ENCODE measurements at places on chromosomes 7 and 10.

DNA sequence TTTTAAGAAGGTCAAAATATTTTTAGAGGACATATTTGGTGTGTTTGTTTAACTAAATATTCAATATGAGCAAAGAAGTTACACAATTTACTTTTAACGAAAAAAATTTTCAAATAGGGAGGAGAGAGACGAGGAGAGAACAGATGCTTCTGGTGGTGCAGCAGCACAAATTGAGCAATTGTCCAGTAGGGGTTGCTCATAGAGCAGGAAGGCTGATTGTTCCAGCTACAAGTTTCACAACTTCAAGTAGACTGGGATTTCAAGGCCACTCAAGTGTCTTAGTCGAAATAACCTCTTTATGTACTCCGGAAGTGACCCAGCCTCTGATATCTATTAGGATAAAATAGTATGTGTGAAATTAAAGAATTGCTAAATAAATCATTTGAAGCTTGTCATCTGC lies 197.9 kb downstream of the HDAC9 start:
- peak; percentile 87 for DNase-seq

DNA sequence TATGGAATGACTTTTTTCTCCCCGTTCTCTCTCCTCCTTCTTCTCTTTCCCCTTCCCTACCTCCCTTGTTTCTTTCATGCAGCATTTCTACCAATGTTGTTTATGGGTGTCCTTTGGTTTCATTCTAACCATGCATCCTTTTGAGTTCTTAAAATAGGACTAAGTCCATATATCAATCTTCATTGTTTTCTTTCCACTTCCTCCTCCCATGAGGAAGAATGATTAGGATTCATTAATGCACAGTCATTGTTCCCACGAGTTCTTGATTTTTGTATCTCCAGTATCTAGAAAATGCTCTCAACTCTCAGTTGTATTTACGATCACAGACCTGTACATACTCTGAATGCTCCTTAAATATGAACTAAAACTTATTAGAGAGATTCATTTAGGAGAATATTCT lies 153.3 kb downstream of the LRRC4 start:
- DNase-seq, result no peak

GRCh38 chr10:14547816-14548215 lies 217.1 kb upstream of the FRMD4A start:
- no peak for DNase-seq

DNA sequence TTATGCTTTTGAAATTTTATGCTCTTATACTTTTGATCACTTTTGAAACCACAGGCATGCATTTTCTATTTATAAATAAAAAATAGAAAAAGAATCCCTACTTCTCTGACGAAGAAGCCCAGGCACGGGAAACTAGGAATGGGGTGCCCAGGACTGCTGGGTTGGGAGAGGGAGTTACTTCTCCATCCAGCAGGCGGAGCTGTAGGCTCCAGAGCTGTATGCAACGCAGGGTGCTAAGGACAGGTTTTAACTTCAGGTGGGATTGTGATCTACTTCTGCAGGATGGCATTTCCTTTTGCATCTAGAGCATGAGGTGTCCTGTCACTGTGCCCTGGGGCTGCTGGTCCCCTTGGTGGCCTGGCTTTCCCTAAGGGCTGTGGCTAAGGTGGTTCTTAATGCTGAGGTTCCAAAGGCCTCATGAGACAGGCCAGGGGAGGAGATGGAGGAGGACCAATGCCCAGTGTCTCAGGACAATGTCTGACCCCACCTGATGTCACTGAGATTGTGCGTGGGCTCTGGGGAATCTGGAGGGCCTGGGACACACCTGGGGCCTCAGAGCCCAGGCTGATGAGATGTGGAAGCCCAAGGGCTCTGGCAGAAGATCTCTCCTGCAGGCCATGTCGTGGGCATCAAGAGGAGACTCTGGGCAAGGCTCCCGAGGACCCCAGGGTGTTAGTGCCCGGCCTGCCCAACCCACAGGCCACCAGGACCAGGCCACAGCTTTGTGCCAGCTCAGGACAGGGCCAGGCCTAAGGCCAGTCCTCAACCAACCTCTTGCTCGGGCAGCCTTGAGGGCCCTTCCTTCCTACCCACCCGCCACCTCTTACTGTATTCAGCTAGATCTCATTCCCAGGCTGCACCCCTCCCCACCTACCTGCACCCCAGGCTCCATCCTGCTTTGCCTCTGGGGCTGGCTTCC lies 507 bp downstream of the CCDC201 start:
- no peak for DNase-seq

GRCh38 chr7:924541-925231 lies 29.8 kb downstream of the ADAP1 start:
- no peak for DNase-seq

- DNase-seq, result no peak
These were observed 104.9 kb downstream of the ADK start for GRCh38 chr10:74255888-74256357.

GRCh38 chr10:93437086-93437945 lies 44.8 kb downstream of the MYOF start:
- DNase-seq, result peak; percentile 99

DNA sequence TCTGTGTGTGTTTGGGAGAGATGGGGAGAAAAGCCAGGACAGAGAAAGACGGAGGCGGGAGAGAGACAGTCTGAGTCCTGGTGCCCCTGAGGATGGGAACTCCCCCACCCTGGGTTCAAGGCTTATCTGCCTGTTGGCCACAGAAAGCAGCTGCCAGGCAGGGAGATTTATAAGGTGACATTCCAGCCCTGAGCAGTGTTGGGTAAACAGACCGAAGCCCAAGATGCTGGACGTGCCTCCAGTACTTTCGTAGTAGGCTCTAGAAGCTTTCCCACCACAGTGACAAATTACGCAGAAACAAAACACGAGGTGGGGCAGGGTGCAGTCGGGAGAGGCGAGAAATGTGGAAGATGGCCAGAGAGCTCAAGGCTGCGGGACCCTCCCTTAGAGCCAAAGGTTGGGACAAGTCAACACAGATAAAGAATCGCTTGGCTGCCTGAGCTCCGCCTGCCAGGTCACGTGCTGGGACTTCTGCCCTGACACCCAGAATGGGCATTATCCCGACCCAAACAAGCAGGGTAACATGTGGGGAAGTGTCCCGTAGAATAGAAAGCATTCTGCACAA lies 41.1 kb downstream of the CCDC3 start:
- DNase-seq, result no peak

DNA sequence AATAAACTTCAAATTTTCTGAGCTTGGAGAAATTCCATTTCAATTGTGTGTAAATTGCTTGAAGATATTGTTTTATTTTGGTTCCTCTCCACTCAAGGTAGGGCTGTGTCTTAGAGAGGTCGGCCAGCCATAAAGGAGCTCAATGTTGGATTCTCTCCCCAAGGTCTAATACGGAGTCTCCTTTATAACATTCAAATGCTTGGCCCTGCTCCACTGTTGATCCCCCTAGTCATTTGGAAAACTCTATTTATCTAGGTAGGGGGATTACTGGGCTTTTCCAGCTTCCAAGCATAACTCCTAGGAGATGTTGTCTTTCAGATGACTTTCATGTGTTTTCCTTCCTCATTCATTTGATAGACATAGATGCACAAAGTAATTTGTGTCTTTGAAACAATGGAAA lies 170.9 kb downstream of the LRMDA start:
- DNase-seq, result no peak

DNA sequence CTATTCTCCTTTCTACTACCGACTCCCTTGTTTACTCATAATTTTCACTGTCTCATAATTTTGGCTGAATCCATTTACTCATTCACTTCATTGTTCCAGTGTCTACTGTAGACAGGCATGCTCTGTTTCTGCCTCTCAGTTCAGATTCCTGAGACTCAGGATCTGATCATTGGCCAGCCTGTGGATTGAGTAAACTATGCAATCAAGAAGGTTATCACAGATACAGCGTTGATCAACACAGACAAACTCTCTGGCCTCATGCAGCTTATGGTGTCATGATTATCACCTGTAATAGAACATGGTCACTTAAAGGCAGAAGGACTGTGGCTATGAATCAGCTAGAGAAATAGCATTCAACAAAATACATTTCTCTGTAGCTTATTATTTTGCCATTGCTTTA lies 86.0 kb downstream of the SEMA3E start:
- no peak for DNase-seq

GRCh38 chr7:151378011-151378410 lies 31.8 kb downstream of the WDR86 start:
- DNase-seq, result no peak

DNA sequence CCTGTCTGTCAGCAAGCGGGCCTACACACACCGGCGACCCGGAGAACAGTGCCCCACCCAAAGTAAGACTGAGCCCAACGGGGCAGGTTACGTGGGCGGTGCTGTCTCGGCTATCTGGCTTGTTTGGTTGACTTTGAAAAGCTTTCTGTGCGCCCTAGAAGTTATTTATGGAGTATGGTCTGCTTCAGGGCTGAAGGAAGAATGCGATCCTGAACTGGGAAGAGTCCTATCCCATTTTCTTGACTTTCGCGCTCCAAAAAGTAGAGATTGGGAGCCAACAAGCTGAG lies 1.5 kb downstream of the INA start:
- DNase-seq, result no peak

GRCh38 chr7:93015101-93015778 lies 102.5 kb downstream of the SAMD9 start:
- no peak for DNase-seq

- no peak for DNase-seq
These were observed 182.8 kb upstream of the AOAH start for GRCh38 chr7:36906956-36907635.

- DNase-seq, result no peak
These were observed 160.4 kb upstream of the AGR3 start for GRCh38 chr7:17042211-17042610.

DNA sequence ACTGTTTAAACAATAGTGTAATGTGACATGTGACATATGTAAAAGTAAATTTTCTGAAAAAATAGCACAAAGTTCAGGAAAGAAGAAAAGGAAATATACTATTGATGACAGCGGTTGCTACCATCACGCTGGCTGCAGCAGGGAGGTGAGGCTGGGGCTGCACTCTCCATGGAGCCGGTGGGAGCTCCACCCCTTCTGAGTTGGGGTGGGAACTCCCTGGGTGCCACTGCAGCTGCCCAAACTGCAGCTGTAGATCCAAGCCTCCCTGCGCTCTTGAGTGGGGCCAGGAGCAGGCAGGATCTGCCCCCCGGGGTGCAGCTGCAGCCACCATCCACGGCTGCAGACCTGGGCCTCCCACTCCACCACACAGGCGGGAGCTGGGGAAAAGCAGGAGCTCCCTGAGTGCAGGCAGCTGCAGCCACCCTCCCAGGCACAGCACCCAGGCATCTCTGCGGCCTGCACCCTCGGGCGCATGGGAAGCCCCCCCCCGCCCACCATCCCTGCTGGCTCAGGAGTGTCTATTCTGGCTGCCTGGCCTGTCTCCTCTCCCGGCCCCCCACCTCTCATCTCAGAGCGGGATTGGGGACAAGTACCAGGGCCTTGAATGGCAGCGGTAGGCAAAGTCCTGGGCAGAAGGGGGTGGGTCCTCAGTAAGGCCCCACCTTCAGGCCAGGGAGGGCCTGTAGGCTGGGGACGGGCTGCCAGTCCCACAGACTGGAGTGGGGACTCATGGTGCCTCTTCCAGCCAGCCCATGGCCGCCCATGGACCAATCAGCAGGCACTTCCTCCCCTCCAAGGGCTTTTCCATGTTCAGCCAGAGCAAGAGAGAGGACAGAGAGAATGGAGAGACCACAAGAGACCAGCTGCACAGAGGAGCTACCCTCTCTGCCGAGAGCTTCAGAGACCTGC lies 50.1 kb downstream of the TNS3 start:
- no peak for DNase-seq

DNA sequence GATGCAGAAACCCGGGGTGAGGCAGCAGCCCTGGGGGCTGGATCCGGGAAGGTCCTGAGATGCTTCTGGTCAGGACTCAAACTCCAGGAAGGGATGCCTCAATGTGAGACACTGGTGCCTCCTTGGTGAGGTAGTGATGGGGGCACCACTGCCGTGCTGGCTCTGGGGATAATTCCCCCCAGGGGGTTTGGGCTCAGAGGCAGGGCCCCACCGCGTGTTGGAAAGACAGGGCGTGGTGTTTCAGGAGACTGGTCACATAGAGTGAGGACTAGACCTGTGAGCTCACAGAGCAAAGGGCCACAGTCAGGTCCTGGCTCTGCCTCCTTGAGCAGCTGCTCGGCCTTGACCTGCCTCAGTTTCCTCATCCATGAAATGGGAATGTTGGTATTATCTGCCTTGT lies 361.9 kb downstream of the GLRX3 start:
- no peak for DNase-seq

- DNase-seq, result no peak
These were observed 46.8 kb downstream of the HIPK2 start for GRCh38 chr7:139730746-139731612.

DNA sequence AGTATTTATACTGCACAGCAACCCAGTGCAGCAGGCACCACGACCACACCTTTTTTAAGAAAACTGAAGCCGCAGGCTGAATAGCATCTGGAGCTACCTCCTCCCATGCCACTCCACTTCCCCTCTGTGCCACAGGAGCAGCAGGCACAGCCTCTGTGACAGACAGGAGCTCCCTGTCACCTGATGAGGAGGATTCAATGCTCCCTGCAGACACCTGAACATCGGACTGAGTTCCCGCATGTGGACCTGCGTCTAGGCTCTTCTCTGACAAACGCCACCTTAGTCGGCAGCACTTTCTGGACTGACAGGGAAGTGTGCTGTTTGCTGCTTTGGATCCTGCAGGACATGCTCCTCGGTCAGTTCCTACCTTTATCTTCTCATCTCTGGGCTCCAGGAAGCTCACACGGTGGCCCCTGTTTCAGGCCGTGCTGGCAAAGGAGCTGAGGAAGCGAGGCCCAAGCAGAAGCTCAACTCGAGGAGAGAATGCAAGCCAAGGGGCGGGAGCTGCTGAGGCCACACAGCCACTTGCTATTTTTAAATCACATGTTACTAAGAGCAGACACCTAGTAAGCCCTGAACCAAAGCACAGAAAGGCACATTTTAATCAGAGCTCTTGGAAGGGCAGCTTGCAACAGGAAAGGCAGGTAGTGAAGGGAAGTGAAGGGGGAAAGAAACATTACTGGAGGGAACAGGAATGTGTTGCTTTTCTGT lies 56.6 kb downstream of the VOPP1 start:
- no peak for DNase-seq

GRCh38 chr10:108899670-108900069 lies 1023.6 kb downstream of the XPNPEP1 start:
- DNase-seq, result no peak

GRCh38 chr10:7763929-7764328 lies 23.9 kb downstream of the KIN start:
- DNase-seq, result no peak

- no peak for DNase-seq
These were observed 47.1 kb downstream of the HIBADH start for GRCh38 chr7:27615420-27616185.

- DNase-seq, result no peak
These were observed 92.0 kb downstream of the MDFIC start for GRCh38 chr7:115013886-115014285.

Measured in stromal cell of bone marrow (primary cell).